ENCODE measurements at places on chromosomes 11 and 22.

- no peak for DNase-seq
Measured at GRCh38 chr11:75490221-75491181, 35.2 kb downstream of the GDPD5 start.

GRCh38 chr11:101706541-101706940 is 122.7 kb upstream of the TRPC6 start:
- DNase-seq, result no peak

GRCh38 chr11:62119569-62119968 is 4.2 kb upstream of the INCENP start:
- no peak for DNase-seq

- no peak for DNase-seq
Measured at GRCh38 chr11:111665777-111666176, 63.5 kb downstream of the SIK2 start.

GRCh38 chr22:32723643-32724042 is 77.9 kb upstream of the TIMP3 start:
- peak; percentile 41 for DNase-seq

DNA sequence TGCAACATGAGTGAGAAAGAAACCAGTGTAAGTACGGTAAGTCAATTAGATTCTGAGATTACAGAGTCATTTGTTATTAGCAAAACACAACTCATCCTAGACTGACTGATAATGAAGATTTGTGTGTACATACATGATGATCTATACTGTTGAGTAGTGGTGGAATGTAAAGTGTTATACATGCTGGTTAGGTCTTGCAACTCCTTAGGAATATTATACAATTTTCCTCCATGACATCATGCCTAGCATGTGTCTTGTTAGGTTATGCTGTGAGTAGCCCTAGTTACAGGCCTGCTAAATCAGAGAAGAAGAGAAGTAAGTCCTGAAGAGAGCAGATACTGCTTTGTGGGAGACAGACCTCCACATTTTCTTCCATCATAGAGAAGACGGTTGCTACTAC is 880.6 kb downstream of the LUZP2 start:
- no peak for DNase-seq

DNA sequence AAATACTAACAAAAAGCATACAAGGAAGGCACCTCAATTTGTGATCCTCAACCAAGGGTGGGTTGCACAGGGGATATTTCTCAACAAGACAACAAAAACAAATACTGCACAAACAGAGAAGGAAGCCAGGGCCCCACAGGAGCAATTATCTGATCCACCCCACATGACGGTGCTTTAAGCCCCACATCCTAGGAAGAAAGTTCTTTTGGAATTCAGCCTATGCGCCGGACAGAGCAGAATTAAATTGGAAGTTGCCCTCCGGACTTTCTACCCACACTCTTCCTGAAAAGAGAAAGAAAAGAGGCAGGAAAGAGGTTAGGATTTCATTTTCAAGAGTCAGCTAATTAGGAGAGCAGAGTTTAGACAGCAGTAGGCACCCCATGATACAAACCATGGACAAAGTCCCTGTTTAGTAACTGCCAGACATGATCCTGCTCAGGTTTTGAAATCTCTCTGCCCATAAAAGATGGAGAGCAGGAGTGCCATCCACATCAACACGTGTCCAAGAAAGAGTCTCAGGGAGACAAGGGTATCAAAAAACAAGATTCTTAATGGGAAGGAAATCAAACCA is 40.6 kb downstream of the OSBP start:
- DNase-seq, result no peak

DNA sequence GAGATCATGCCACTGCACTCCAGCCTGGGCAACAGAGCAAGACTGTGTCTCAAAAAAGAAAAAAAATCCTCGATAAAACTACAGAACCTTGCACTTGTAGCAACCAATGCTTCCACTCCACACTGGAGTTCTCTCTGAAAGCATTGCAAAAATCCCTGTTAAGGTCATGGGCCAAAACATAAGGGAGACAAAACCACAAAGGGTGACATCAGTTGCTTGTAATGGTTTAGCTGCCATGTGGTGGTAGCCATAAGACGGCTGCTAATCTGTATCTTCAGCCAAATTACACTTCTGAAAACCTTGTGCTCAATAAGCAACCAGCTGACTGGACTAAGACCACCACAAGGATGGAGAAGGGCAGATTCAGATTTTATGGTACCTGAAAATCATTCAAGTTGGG is 20.6 kb upstream of the TPH1 start:
- DNase-seq, result no peak

DNA sequence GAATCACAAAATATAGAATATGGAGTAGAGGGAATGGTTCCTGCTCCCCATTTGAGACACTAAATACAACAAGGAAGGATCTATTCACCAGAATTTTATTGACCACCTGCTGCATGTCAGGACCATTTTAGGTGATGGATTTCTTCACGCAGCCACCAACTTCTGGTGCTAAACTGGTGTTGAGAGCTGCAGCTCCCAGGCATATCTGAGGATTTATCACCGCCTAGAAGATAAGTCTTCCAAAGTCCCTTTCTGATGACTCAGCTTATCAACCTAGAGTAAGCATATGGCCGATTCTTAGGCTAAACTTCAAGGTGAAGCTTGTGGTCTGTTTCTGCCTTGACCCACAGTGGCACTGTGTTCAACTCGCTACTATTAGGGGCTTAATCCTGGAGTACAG is 6.7 kb downstream of the DDI1 start:
- DNase-seq, result no peak

GRCh38 chr11:107018902-107019493 is 722 bp upstream of the GUCY1A2 start:
- DNase-seq, result no peak

GRCh38 chr11:59770319-59770718 is 15.1 kb downstream of the STX3 start:
- DNase-seq, result no peak

DNA sequence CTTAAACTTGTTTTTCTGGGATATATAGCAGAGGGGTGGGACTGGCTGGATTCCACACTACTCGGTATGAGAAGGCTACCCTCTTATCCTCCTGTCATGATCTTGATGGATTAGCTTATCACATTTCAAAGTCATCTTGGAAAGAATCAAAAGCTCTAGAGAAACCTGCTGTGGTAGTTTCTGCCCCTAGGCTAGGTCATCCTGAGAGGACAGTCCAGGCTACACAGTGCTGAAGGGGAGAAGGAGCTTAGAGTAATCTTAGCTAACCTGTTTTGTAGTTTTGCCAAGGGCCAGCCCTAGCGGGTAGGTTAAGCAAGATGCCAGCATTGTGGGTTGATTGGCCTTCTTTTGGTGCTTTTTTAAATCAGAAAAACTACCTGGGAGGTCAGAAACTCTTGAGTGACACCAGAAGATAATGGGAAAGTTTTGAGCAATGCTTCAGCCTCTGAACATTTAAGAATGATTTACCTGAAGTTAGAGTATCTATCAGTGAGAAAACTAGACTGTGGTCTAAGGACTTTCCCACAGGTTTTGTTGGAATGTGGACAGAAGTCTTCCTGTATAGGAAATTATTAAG is 21.3 kb downstream of the PIWIL4 start:
- DNase-seq, result no peak

DNA sequence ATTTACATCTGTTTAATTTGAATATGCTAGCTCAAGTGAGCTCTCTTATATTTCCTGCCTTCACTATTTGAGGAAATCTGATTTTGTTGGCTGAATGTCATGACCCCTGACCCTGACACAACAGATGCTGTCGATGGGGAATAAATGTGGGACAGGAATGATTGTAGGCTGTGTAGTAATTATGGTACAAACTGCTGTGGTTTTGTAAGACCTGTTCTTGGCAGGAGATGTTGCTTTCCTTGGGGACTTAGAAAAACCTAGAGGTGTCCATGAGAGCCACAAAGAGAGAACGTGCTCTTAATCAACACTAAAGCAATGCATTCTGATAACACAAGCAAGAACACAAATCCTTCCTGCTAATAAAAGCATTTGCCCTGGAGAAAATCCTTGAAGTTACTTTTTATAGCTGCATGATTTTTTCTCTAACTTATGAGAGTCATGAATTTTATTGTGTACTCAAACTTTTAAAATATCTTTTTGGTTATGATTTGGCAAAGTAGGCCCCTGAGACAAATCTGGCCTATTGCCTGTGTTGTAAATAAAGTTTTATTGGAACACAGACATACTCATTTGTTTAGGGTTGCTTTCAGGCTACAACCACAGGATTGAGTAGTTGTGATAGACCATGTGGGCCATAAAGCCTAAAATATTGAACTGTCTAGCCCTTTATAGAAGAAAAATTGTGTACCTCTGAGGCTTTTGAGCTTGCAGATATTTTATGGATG is 90.2 kb downstream of the DDX10 start:
- DNase-seq, result no peak

- DNase-seq, result no peak
Measured at GRCh38 chr22:24026056-24026455, 15.0 kb downstream of the CABIN1 start.
